ENCODE measurements at places on chromosomes 6 and 20. TPM values are rescaled to one million over a fixed set of nuclear protein-coding genes. Genes with fewer than 3 reads are reported as not detected.

Gene SOX4
- total RNA-seq: 22.1 TPM

Gene EDN3
- 1.4 TPM for total RNA-seq

Gene COL10A1
- not detected for total RNA-seq

Gene TBXT
- not detected for total RNA-seq

Gene DNMT3B
- 0.33 TPM for total RNA-seq

Gene KIFC1
- 1.6 TPM for total RNA-seq

Gene DAAM2
- total RNA-seq: not detected

GRCh38 chr20:61767761-61768494 is 297.8 kb downstream of the TAF4 start:
- H3K27me3 ChIP-seq: no peaks in the 10 kb centered on the region
- H3K36me3 ChIP-seq: no peaks in the 10 kb centered on the region
- H3K4me3 ChIP-seq: no peak overlapping the region
- no peak for DNase-seq
- no peaks in the 10 kb centered on the region for H3K4me1 ChIP-seq

DNA sequence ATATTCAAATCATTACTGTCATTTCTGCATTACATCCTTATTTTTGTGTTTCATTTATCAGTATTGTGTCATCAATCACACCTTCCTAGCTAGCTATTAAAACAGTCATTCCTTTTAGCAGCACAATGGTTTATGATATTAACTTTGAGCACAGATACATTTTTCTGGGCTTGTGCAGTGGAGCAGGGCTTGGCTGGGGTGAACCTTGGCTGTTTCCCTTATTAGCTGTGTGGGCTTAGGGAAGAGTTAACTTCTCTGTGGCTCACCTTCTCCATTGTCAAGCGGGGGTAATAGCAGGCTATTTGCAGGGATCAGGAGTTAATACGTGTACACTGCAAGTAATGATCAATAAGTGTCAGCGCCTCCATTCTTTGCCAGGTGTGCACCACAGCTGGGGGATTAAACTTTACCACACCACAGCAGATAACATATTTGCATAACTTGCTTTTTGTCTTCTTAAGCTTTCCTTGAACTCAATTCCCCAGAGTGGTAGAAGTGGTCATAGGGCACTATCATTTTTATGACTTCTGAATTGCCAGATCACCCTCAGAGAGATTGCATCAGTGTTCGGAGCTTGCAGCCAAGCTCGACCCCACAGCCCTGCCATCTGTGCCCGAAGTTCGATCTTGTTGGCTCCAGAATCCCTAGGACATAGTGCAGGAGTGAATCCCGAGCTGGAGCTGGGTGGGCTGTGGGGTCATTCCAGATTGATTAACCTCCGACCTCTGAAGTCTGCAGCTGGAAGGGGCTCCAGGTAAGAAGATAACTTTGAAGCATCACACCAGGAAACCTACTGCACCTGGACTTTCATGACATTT is 1.5 kb upstream of the PYGB start:
- DNase-seq: no peak
- H3K36me3 ChIP-seq: no peaks in the 10 kb centered on the region
- H3K4me3 ChIP-seq: no peak overlapping the region
- H3K27ac ChIP-seq: no peak overlapping the region

- H3K4me3 ChIP-seq: no peak overlapping the region
- no peaks in the 10 kb centered on the region for H3K27me3 ChIP-seq
- H3K36me3 ChIP-seq: no peaks in the 10 kb centered on the region
- no peak for DNase-seq
Observed at GRCh38 chr20:15842872-15843271, 730.4 kb downstream of the KIF16B start.

- no peaks in the 10 kb centered on the region for H3K27me3 ChIP-seq
- no peak overlapping the region for H3K4me3 ChIP-seq
- no peak overlapping the region for H3K27ac ChIP-seq
- DNase-seq: no peak
Observed at GRCh38 chr20:20327746-20328145, 40.2 kb upstream of the INSM1 start.

- no peaks in the 10 kb centered on the region for H3K4me1 ChIP-seq
- no peak overlapping the region for H3K27ac ChIP-seq
- H3K4me3 ChIP-seq: no peak overlapping the region
- no peaks in the 10 kb centered on the region for H3K27me3 ChIP-seq
- H3K36me3 ChIP-seq: no peaks in the 10 kb centered on the region
- no peak for DNase-seq
Observed at GRCh38 chr6:88749849-88750248, 213.6 kb downstream of the RNGTT start.

- no peak overlapping the region for H3K4me3 ChIP-seq
- H3K27me3 ChIP-seq: no peaks in the 10 kb centered on the region
- DNase-seq: no peak
Observed at GRCh38 chr6:116928677-116929076, 51.6 kb downstream of the RFX6 start.

DNA sequence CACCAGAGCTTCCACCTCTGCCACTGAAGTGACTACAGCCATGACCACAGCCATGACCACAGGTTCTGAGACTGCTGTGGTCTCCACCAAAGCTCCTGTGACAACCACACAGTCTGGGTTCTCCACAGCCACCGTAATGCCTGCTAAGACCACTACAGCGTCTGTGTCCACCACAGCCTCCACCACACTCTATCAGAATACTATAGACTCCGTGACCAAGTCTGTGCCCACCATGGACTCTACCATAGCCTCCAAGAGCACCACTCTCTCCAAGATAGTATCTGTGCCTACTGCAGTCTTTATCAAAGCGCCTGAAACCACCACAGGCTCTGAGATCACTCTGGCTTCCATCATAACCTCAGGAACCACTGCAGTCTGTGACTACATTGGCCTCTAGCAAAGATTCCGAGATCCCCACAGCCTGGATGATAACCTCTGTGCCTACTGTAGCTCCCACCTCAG is 18.3 kb upstream of the MUC21 start:
- no peak overlapping the region for H3K4me3 ChIP-seq
- H3K27ac ChIP-seq: no peak overlapping the region
- H3K36me3 ChIP-seq: no peaks in the 10 kb centered on the region
- H3K27me3 ChIP-seq: no peaks in the 10 kb centered on the region

GRCh38 chr6:45212976-45213375 is 115.2 kb upstream of the RUNX2 start:
- H3K4me1 ChIP-seq: no peaks in the 10 kb centered on the region
- no peak overlapping the region for H3K27ac ChIP-seq
- no peaks in the 10 kb centered on the region for H3K36me3 ChIP-seq
- no peak overlapping the region for H3K4me3 ChIP-seq
- DNase-seq: no peak

DNA sequence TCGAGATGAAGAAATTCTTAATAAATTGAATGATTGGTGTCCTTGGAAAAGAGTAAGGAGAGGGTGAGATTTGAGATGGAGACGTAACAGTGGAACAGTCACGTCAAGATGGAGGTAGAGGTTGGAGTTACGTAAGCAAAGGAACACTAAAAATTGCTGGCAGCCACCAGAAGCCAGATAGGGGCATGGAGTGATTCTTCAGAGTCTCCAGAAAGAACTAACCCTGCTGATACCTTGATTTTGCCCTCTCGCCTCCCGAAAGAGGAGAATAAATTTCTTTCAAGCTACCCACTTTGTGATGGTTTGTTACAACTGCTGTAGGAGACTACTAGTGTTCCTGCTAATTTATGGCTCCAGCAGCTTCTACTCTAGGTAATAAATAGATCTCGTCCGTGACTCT is 17.6 kb downstream of the CD2AP start:
- no peaks in the 10 kb centered on the region for H3K36me3 ChIP-seq
- no peak overlapping the region for H3K4me3 ChIP-seq
- no peaks in the 10 kb centered on the region for H3K27me3 ChIP-seq
- no peak overlapping the region for H3K27ac ChIP-seq
- no peak for DNase-seq
- peaks cover 3% of the 10 kb centered on the region for H3K4me1 ChIP-seq

GRCh38 chr6:119890470-119890869 is 540.9 kb upstream of the MAN1A1 start:
- no peak overlapping the region for H3K4me3 ChIP-seq
- no peaks in the 10 kb centered on the region for H3K27me3 ChIP-seq
- DNase-seq: no peak
- no peaks in the 10 kb centered on the region for H3K4me1 ChIP-seq

GRCh38 chr20:35179292-35180212 is 7.7 kb downstream of the PROCR start:
- H3K4me1 ChIP-seq: no peaks in the 10 kb centered on the region
- DNase-seq: no peak
- no peaks in the 10 kb centered on the region for H3K27me3 ChIP-seq
- no peaks in the 10 kb centered on the region for H3K36me3 ChIP-seq
- H3K4me3 ChIP-seq: no peak overlapping the region

GRCh38 chr6:34525431-34526175 is 30.5 kb downstream of the SPDEF start:
- DNase-seq: no peak
- no peaks in the 10 kb centered on the region for H3K27me3 ChIP-seq
- no peaks in the 10 kb centered on the region for H3K36me3 ChIP-seq
- H3K4me1 ChIP-seq: peaks cover 15% of the 10 kb centered on the region
- no peak overlapping the region for H3K27ac ChIP-seq

DNA sequence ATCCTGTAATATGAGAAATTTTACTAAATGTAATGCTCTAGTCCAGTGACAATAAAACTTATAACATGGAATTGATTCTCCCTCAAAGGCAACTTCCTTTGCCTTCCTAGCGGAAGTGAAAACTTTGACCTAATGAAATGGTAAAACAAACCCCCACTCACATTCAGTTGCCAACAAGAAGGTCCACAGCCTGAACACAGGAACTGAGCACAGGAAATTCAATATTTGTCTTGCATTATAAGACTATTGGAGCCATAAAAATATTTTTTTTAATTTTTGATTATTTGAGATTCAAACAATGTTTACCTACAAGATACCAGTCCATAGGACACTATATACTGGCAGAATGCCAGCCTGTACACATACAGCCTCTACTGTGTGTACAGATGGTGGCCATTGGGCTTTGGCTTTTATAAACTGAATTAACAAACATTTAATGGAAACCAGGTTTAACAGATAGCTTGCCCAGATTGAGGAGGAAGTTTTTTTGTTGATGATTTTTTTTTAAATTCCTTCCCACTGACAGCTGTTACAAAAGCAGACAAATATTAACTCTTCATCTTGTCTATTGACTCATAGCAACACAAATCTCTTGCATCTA is 481.5 kb upstream of the JAG1 start:
- no peaks in the 10 kb centered on the region for H3K27me3 ChIP-seq
- H3K4me3 ChIP-seq: no peak overlapping the region
- no peak for DNase-seq
- H3K36me3 ChIP-seq: no peaks in the 10 kb centered on the region
- no peaks in the 10 kb centered on the region for H3K4me1 ChIP-seq

DNA sequence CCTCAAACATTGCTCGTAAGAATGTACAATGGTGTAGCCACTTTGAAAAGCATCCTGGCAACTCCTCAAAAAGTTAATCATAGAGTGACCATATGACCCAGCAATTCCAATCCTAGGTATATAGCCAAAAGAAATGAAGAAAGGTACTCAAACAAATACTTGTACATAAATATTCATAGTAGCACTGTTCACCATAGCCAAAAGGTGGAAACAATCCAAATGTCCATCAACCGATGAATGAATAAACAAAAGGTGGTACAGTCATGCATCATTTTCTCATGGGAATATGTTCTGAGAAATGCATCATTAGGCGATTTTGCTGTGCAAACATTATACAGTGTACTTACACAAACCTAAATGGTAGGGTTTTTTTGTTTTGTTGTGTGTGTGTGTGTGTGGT is 74.4 kb upstream of the TBC1D7 start:
- no peaks in the 10 kb centered on the region for H3K36me3 ChIP-seq
- no peak overlapping the region for H3K27ac ChIP-seq
- H3K27me3 ChIP-seq: no peaks in the 10 kb centered on the region
- H3K4me1 ChIP-seq: no peaks in the 10 kb centered on the region
- no peak for DNase-seq
- no peak overlapping the region for H3K4me3 ChIP-seq

- H3K27me3 ChIP-seq: no peaks in the 10 kb centered on the region
- H3K36me3 ChIP-seq: no peaks in the 10 kb centered on the region
- H3K27ac ChIP-seq: no peak overlapping the region
- H3K4me3 ChIP-seq: no peak overlapping the region
- DNase-seq: no peak
Observed at GRCh38 chr6:9646342-9647070, 768.4 kb downstream of the TFAP2A start.
